Hepatocyte (in vitro differentiated cells): ENCODE measurements at places on chromosomes 16 and 17. TPM values are rescaled to one million over a fixed set of nuclear protein-coding genes. Genes with fewer than 3 reads are reported as not detected.

DNA sequence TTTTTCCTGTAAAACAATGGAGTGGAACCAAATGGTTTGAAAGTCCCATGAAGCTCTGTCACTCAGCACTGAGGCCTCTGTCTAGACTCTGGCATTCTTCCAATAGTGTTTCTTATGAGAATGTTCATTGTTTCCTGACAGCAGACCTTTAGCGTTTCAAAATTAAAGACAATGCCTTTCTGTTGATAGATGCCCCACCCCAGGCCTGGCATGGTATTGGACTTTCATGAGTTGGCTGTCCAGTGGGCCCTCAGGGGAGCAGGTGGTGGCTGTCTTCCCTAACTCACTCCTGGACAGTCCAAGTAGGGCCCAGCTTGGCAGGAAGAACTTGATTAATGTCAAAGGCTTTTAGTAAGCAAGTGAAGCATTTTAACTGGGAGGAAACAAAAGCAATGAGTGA lies 186.5 kb upstream of the CCL2 start:
- no peak for DNase-seq

GRCh38 chr17:80124351-80124981 lies 22.5 kb downstream of the EIF4A3 start:
- DNase-seq, result peak; percentile 72

- no peak for DNase-seq
These were observed 49.0 kb downstream of the SOX9 start for GRCh38 chr17:72169823-72170222.

- DNase-seq, result no peak
These were observed 1.7 kb downstream of the RBFOX3 start for GRCh38 chr17:79609049-79609589.

The CBFA2T3 gene
- 0.07 TPM in 1 of 2 replicates, not detected in the other for total RNA-seq

The DNAI2 gene
- not detected in 2 replicates for total RNA-seq

The MT1A gene
- total RNA-seq, result not detected in 2 replicates

The C1QTNF8 gene
- total RNA-seq, result not detected in 2 replicates
